ENCODE measurements at places on chromosomes 7 and 10.
A peak's percentile ranks its signal among the peaks of the same experiment; 100 is the strongest.

DNA sequence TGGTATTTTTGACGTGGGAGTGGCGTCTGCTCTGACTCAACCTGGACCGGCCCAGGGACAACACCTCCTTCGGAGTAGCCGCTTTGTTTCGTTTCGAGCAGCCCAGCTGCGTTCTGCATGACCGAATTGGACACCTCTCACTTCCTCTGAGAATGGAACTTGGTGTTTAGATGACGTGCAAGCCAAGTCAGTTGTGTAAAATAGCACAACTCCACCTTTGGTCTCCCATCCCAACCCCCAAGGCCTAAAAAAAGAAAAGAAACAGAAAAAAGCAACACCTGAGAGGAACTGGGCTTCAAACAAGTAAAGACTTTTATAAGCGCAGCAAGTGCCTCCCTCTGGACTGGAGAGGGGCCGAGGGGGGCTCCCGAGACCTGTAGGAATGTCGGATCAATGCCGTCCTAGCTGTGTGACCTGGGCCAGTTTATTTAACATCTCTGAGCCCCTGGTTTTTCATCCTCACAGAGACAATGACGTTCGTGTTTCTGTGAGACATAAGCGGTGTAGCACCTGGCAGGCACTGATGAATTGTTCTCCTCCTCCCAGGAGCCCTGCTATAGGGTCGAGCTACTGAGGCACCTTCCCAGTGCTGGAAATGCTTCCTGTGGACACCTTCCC is 52.0 kb upstream of the SMNDC1 start:
- DNase-seq, result no peak

GRCh38 chr7:98913612-98914011 is 35.3 kb downstream of the TRRAP start:
- no peak for DNase-seq

DNA sequence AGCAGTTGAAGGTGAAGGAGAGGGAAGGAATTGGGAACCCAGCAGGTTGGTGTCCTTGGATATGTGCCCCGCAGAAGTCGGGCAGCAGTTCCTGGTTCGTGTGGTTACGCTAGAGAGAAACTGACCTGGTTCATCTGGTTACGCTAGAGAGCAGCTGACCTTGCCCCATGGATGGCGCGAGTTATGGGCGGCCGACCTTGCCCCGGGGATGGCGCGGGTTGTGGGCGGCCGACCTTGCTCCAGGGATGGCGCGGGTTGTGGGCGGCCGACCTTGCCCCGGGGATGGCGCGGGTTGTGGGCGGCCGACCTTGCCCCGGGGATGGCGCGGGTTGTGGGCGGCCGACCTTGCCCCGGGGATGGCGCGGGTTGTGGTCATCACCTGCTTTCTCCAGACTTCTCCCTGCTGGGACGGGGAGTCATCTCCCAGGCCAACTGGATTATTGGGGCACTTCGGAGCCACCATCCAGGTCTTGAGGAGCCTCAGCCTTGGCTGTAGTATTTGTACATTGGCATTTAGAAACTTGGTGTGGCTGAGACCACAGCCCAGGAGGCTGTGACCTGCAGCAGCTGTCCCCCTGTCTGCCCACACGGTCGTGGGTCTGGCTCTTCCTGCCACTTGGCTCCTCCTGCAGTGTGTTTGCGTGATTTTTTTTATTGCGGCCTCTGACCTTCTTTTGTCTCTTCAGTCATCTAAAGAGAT is 6.1 kb downstream of the GET4 start:
- DNase-seq, result no peak

DNA sequence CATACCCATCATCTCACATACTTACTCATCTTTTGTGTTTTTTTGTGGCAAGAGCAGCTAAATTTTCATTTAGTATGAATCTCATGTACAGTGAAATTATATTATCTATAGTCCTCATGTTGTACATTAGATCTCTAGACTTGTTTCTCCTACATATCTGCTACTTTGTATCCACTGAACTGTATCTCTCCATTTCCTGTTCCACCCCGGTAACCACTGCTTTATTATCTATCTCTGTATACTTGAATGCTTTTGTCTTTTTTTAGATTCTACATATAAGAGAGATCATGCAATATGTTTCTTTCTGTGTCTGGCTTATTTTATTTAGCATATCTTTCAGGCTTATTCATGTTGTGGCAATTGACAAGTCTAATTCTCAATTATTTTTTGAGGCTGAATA is 125.1 kb downstream of the ANKRD7 start:
- no peak for DNase-seq

DNA sequence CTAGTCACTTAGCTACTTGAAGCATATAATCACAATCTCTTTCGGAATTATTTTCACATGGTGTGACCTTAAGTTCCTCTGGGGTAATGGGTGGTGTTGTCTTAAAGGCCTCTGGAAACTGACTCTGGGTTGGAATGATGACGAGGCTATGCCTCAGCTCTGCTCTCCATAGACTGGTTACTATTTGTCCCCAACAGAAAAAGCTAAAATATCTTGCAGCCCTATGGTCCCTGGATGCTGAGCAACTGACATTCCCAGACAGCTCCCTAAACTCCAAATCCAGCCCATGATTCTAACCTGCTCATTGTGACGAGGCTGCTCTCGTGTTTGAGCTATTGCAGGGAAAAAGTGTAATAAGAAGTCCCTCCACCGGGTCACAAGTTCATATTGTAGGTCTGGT is 51.6 kb downstream of the HBP1 start:
- DNase-seq, result no peak

DNA sequence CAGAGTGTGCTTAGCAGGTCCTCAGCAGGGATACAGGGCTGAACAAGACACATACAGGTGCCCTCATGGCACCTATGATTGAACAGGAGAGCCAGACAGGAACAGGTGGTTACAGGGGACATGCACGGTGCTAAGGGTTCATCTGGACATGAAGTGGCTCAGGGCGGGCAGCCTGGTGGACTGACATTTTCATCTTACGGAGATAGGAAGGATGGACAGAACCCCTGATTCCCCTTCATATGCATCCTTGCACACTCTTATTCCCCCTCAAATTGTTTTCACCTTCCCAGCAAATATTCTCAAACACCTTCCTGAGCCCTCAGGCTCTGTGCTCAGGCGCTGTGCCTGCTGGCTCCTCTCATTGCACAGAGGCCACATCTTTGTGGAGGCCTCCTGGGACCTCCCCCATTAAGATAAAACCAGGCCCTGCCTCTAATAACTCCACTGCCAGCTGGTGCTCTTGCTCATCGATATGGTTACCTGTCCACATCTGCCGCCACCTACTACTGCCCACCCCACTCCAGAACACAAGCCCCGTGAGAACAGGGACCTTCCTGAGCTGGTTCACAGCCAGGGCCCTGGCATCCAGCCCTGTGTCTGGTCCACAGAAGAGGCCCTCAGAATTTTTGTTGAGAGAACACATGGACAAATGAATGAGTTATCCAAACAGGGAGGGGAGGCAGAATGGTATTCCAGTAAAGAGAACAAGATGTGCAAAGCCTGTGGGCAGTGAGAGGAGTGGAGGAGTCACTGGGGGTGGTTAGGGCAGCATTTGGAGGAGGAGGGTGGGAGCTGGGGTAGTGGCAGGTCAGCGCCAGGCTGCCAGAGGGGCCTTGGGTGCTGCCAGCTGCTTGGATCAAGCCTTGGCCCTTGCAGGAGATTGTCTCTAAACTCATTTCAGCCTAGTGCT is 68.9 kb upstream of the AQP1 start:
- no peak for DNase-seq

DNA sequence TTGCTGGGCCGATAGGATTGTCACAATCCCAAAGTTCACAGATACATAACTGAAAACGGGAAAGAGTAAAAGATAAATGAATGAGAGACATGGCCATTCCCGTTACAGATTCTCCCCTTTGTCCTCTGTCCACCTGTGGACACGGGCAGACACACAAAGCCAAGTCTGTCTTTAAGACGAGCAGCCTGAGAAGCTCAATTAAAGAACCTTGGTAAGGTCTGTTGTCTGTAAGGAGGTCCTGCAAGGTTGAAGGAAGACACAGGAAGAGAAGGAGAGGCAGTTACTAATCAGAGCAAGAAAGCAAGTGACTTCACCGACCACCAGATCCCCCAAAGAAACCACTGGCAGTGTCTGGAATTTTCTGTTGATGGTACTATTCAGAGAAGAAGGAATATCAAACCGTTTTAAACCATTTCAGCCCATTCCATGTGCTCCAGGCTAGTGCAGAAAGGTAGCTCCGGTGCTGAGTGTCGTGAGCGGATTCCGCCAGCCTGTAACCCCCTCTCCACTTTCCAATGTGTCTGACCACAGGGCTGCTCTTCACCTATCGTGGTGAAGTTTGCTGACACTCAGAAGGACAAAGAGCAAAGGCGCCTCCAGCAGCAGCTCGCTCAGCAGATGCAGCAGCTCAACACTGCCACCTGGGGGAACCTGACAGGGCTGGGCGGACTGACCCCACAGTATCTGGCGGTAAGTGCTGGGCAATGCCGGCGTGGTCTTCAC is 252.6 kb downstream of the CELF2 start:
- DNase-seq, result peak; percentile 57

- DNase-seq, result no peak
Measured at GRCh38 chr7:154903083-154903731, 99.7 kb downstream of the PAXIP1 start.

DNA sequence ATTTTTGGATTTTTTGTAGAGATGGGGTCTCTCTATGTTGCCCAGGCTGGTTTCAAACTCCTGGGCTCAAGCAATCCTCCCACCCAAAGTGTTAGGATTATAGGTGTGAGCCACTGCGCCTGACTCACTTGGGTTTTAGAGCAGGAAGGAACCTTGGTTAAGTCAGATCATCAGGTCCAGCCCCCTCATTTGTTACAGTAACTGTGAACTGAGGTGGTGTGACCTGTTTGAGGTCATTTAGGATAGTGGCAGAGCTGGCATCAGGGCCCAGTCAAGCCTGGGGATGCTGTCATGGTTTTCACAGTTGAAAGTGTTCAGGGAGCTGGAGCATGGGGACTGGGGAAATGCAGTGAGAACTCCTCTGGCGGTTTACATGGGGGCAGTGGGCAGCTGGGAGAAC is 159.6 kb downstream of the TAX1BP1 start:
- peak; percentile 10 for DNase-seq

GRCh38 chr7:157693521-157694375 is 356.9 kb downstream of the DNAJB6 start:
- no peak for DNase-seq

DNA sequence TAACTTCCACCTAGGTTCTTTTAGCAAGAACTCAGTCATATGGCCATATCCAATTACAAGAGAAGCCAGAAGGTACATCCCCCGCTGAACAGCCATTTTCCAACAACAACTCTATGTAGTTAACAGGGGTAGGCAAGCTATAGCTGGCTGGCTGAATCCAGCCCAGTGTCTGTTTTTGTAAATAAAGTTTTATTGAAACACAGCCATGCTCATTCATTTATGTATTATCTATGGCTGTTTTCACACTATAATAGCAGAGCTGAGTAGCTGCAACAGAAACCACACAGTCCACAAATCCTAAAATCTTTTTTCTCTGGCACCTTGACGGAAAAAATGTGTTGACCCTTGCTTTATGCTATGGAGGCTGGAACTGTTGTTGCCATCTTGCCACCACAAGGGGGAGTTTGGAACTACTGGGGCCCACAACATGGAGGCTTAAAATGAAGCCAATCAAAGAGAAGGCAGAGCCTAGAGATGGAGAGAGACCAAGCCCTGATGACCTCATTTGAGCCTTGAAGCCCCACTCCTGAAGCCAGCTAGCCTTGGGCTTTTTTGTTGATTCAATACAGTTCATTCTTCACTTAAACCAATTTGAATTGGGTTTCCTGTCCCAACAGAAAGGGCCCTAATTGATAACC is 33.3 kb upstream of the XPNPEP1 start:
- no peak for DNase-seq

DNA sequence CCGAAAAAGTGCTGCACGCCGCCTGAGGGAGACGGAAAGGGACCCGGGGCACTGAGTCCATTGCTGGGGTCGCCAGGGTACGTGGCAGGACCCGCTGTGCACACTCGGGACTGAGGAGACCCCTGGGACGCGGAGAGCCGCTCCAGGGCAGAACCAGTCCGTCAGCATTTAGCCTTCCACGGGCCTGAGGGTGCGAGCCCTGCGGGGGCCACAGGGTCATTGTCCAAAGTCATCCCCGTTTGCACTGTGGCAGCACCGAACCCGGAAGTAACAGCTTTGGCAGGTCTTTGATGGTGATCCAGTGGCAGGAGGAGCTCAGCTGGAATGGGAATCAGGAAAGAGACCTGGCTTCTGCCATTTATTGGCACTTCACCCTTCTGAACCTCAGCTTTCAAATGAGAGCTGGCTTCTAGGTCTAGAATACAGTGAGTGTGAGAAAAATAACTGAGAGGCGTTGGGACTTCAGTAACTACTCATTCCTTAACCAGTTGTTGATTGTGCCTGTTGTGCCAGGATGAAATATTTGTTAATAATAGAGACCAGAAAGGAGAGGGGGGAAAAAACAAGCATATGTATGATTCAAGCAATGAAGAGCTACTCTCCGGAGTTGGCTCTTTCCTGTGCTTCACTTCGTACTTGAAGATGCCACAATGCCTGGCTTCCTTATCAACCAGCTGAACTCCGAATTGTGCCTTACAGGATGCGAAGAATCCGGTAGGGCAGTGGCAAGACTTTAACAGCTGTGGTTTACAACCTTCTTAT is 811 bp upstream of the ARHGAP12 start:
- DNase-seq, result no peak

- DNase-seq, result no peak
Measured at GRCh38 chr10:122549636-122550035, 10.9 kb upstream of the DMBT1 start.

GRCh38 chr7:80151274-80151665 is 16.6 kb downstream of the GNAI1 start:
- no peak for DNase-seq

- DNase-seq, result no peak
Measured at GRCh38 chr7:11175887-11176286, 202.2 kb downstream of the PHF14 start.

GRCh38 chr7:77571801-77572200 is 34.7 kb downstream of the PTPN12 start:
- no peak for DNase-seq

GRCh38 chr7:45404622-45405021 is 169.5 kb upstream of the ADCY1 start:
- DNase-seq, result no peak

GRCh38 chr7:86961686-86962085 is 97.8 kb downstream of the ELAPOR2 start:
- no peak for DNase-seq

DNA sequence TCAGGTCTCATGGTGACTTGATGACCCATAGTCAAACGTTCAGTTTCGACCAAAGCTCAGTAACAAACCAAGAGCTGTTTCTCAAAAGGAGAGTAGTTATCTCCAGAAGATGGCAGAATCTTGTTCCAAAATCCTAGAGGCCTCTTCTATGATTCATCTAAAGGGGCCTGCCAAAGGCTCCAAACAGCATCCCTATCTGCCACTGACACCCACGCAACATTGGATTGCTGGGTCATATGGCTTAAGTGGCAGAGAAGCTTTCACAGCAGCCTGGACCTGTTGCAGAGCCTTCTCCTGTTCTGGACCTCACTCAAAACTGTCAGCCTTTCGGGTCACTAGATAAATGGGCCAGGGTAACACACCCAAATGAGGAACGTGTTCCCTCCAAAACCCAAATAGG is 54.0 kb upstream of the LRRC18 start:
- no peak for DNase-seq

DNA sequence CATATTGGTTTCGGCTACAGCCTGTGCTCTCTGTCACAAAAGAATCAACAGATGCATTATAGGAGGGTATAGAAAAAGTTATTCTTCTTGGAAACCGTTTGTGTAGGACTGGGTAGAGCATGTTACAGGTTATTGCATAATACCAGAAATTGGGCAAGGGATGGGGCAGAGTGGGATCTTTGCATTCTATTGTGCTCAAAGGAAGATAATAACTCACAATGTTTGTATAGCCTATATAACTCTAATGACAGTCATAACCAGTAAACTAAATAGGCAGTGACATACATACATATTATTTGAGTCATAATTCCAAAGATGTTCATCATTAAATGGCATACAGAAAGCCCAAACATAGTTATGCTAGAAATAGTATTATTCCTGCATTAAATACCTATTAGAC is 179.7 kb downstream of the XPNPEP1 start:
- DNase-seq, result no peak

All from stimulated activated CD8-positive, alpha-beta memory T cell treated with anti-CD3 and anti-CD28 coated beads, Interleukin-7, amount 100 ng/mL, for 1 hour (primary cell).